Inflammatory macrophage (primary cell): ENCODE measurements at places on chromosomes 2 and 18.

- no peak for DNase-seq
Measured at GRCh38 chr18:78319961-78320360, 659.7 kb upstream of the SALL3 start.

DNA sequence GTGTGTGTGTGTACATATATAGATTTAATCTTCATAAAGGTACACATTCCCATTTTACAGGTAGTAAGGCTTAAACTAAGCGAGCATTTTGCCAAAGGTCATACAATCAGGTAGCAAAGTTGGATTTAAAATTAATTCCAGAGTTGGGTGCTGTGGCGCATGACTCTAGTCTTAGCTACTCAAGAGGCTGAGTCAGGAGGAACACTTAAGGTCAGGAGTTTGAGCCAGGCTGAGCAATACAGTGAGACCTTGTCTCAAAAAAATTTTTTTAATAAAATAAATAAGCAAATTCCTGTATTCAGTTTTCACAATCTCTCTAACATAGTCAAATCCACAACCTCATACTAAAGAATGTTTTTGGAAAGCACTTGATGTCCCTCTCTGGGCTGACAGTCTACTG is 111.5 kb upstream of the LDLRAD4 start:
- no peak for DNase-seq

- DNase-seq: no peak
Measured at GRCh38 chr2:239456940-239457339, 56.1 kb upstream of the HDAC4 start.

- DNase-seq: no peak
Measured at GRCh38 chr2:217954971-217955740, 47.6 kb downstream of the TNS1 start.

GRCh38 chr18:3935305-3935704 is 485.3 kb downstream of the TGIF1 start:
- DNase-seq: no peak

GRCh38 chr2:78982638-78983330 is 42.7 kb upstream of the REG3G start:
- no peak for DNase-seq

GRCh38 chr2:24501813-24502212 is 10.8 kb downstream of the NCOA1 start:
- DNase-seq: no peak

DNA sequence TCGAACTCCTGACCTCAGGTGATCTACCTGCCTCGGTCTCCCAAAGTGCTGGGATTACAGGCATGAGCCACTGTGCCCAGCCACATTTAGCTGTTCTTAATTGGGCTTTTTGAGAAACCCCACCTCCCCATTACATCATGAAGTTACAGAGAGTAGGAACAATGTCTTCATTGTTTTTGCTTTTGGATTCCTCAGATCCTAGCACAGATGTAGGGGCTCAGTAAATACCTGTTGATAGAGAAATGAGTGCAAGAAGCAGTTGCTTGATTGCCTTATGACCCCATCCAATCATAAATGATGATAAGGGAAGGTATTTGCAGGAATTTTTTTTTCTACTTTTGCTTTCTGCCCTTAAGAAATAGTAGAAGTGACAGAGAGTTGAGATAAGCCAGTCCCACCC is 25.4 kb downstream of the GREB1L start:
- DNase-seq: no peak

DNA sequence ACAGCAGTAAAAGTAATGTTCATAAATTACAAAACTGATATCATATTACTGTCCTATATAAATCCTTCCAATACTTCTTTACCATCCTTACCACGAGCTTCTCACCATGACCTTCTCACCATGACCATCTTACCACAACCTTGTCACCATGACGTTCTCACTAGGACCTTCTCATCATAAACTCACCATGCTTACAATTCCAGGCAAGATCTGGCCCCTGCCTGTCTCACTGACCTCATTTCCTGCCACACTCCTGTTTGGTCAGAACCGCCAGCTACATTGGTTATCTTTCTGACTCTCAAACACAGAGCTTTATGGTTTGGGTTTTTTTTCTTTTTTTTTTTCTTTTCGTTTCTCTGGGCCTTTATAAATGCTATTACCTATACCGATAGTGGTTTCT is 827.6 kb downstream of the RNF144A start:
- no peak for DNase-seq

DNA sequence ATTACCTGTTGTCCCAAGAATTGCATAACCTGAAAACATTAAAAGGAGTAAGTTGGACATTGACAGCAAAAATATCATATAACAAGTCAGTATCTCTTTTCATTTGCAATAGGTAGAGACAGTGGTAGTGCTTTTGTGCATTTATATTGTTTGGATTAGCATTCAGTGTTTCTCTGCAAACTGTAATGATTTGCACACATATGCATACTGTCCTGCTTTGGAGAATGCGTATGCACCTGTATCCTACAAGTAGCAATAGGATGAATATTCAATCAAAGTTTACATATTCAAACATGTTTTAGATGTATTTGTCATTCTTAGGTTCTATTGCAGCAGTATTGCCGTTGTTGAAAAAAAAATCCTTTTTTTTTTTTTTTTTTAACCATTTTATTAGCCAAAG is 201.9 kb downstream of the ZNF407 start:
- DNase-seq: no peak
